ENCODE measurements at places on chromosomes 7 and 10.

GRCh38 chr10:107383357-107383756 is 218.9 kb upstream of the SORCS1 start:
- DNase-seq, result no peak

DNA sequence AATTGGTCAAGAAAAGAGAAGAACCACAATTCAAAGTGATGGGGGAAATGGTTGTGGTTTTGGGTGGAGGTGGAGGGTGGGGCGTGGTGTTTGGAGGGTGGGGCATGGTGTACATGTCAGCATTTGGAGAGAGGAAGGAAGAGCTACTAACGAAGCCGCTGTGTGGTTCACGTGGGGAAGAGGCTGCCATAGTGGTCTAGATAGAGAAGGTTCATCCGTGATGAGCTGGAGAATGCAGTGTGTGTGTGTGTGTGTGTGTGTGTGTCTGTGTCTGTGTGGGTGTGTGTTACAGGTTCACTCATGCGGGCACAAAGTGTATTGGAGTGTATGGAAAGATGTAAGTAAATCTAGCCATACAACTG is 6.1 kb upstream of the VCL start:
- DNase-seq, result no peak

DNA sequence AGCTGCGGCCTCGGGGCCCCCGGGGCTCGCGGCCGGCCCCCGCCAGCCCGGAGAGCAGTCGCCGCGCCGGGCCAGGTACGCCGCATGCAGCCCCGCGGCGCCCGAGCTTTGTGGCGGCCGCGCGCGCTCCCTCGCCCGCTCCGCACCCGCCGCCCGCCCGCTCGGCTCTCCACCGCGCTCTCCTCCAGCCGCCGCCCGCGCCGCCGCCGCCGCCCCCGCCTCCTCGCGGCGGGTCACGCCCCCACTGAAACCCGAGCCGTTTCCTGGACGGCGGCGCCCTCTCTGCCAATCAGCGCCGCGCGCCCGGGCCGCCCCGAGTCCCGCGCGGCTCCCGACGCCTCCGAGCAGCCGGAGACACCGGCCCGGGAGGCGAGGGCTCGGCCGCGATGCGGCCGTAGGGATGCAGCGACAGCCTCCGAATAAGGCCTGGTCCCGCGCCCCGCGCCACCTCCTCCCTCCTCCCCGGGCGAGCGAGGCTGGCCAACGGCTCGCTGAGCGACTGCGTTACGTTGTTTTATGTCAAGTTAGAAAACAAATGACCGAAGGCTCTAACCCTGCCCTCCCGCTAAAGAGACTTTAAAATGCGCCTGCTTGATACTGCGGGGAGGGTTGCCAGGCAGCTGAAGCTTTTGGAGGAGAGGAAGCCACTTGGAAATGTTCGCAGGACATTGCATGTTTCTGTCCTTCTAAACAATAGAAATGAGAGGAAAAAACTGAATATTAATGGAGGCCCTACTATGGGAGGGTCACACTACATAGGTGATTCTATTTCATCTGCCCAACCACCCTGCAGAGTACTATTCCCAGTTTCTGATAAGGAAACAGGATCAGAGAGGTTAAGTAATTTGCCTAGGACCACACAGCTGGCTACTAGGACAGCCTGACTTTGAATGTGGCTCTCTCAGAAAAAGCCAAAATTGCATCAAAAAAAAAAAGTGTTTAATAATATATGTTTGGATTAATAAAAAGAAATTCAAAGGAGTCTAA is at the start of gene FGFR2:
Gene FGFR2, minus strand, starts transcription at position 182 of the 987 bp plus-strand sequence. CDS start 4,627 bp downstream, outside the sequence.
- DNase-seq, result no peak

DNA sequence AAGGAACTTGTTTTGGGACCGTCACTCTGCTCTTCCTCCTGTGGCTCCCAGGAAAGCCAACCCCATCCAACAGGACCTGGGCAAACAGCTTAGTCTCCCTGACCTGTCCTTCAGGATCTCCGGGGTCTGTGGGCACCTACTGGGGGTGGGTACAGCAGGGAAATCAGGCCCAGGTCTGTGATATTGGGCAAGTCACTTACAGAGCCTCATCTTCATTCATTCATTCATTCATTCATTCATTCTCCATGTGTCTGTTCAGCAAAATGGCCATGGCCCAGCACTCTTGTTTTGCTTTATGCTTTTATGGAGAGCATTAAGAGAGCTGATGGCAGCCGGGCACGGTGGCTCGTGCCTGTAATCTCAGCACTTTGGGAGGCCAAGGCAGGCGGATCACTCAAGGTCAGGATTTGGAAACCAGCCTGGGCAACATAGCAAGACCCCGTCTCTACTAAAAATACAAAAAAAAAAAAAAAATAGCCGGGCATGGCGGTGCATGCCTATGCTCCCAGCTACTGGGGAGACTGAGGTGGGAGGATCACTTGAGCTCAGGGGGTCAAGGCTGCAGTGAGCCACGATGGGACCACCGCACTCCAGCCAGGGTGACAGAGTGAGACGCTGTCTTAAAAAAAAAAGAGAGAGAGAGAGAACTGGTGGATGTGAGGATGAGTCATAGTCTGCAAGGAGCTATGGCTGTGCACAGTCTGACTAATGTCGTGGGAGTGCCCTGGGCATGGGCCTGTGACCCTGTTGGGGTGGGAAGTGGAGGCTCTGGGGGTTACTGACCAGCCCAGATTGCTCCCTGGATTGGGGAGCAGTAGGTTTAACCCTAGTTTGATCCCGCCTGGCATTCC is 54.3 kb downstream of the CLIP2 start:
- peak; percentile 38 for DNase-seq

DNA sequence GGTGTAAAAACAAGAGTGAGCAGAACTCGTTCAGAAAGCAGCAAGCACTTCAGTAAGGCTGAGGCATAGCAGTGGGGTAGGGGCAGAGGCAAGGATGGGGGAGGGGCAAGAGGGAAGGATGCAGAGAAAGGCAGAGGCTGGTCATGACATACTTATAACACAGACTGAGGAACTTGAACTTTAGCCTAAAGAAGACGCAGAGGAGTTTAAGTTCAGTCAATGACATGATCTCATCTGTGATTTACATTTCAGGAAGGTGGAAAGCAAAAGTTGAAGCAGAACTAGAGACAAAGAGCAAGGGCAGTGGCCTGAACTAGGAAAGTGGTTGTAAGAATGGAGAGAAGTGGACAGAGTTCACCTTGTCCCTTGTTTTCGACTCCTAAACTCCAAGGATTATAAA is 15.8 kb downstream of the MACC1 start:
- no peak for DNase-seq

DNA sequence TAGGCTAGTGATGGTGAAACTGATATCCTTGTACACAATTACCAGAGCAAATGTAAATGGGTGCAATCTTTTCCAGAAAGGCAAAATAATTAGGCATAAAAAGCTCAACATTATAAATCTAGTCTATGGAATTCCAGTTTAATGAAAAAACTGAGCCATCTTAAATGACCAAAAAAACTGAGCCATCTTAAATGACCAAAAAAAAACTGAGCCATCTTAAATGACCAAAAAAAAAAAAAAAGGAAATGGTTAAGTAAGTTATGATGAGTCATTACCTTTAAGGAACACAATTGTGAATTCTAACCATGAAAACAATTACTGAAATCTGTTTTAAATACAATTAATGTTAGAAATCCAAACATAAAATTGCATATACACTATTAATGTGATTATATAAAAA is 25.3 kb downstream of the USP6NL start:
- no peak for DNase-seq

DNA sequence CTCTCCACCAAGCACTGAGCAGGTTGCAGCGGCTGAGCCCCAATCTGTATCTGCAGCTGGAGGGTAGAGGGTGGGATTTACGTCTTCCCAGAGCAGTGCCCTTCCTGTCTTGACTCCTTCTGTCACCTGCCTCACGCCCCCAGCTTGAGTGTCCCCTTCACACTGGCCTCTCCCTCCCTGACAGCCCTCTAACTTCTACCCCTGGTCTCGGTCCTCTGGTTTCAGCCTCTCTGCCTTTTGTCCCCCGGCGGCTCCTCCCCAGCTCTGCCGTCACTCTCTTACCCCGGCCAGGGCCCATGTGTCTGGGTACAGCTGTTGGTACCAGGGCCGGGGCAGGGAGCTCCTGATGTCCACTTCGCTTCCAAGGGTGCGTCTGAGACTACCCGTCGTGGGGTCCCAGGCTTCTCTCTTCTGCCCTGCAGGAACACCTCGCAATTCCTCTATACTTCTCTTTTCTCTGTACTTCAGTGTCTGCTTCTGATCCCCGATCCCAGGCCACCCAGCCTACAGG is 654 bp downstream of the MUC3A start:
- DNase-seq, result no peak

DNA sequence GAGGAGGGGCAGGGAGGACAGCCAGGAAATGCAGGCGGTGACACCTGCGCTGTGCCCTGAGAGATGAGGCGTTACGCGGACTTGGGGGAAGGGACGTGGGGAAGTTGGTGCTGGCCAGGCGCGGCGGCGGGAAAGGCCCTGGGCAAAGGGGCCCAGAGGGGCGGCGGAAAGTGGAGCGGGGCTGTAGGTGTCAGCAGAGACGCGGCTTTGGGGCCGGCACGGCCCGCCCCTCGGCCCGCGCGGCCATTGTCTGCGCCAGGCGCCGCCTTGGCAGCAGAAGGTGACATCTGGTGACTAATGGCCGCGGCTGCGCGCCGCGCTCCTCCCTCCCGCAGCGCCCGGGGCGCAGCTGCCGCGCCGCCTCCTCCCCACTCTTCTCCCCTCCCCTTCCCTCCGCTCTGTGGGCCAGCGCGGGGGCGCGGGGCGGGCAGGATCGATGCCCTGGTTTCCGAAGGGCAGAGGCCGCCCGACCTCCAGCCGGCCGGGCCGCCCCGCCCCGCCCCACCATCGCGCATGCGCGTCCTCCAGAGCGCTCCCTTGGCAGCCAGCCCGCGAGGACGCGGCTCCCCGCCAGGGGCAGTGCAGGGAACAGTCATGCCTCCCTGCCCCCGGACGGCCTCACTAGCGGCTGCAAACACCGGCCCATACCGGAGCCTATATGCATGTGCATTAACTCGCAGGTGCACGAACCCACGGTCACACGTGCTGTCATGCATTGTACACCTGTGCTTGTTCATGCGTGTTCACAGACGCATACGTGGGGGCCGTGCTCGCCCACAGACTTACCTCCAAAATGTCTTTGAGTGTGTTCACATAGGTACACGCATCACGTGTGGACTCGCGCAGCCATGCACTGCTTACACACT is 269.6 kb downstream of the RPS24 start:
- peak; percentile 17 for DNase-seq

DNA sequence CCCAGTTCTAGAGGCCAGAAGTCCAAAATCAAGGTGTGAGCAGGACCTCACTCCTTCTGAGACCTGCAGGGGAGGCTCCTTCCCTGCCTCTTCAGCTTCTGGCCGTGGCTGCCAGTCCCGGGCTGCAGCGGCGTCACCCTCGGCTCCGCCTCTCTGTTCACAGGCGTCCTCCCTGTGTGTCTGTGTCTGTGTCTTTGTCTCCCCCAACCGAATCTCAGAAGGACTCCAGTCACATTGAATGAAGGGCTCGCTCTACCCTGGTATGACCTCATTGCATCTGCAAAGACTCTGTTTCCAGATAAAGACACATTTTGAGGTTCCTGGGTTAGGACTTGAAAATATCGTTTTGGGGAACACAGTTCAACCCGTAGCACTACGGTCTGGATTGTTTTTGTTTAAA is 33.1 kb upstream of the GALNT11 start:
- DNase-seq, result no peak

GRCh38 chr10:125072794-125073193 is 87.6 kb downstream of the CTBP2 start:
- DNase-seq, result no peak

DNA sequence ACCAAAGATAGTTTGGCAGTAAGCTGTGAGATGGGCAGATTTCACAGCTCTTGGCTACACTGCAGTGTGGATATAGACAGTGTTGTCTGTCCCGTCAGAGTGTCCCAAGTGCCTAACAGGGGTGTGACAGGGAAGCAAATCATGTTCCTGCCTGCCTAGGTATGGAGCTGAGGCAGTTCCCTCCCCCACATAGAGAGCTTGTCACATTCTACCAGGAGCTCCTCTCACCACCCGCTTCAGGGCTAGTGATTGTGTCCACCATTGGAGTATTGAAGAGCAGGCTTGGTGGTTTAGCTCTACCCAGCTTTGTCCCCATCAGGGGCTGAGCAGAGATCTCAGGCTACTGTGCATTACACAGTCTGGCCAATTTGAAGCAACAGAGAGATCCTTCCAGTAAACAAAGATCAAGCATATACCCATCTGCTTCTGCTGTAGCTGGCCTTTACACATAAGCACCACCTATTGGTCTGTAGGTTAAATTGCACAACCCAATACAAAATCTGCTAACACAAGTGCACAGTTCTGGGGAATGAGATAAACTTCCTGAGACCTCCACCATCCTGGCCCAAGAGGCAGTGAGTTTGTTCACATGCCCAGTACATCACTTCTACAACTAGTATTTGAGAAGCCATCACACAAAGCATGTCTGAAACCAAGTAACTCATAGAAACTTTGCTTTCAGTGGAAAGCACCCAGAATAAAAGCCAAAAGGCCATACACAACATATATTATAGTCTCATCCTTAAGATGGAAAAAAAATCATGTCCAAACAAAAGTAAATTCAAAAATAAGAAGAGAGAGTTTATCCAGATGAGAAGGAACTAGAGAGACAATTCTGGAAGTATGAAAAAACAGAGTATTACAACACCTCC is 67.3 kb downstream of the GLCCI1 start:
- DNase-seq, result no peak

GRCh38 chr7:133860628-133861335 is 266.4 kb upstream of the LRGUK start:
- no peak for DNase-seq

GRCh38 chr7:27100694-27101170 is 1.8 kb downstream of the HOXA2 start:
- no peak for DNase-seq

DNA sequence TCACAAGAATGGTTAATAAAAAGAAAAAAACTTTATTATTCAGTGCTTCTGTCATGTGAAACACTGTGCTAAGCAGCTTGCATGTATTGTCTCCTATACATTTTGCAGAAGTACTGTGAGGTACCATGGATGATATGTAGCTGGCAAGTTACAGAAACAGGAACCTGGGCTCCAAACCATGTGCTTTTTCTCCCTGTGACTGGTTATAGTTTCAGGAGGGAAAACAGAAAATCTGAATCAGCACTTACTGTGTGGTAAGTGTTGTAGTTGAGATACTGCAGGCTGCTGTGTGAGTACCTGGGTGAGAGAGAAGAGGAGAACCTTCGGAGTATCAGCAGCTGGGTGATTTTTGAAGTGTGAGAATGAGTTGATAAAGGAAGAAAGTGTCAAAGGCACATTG is 285.0 kb downstream of the SUGCT start:
- no peak for DNase-seq

- DNase-seq, result no peak
These were observed 57.1 kb downstream of the STEAP1B start for GRCh38 chr7:22442882-22443369.

DNA sequence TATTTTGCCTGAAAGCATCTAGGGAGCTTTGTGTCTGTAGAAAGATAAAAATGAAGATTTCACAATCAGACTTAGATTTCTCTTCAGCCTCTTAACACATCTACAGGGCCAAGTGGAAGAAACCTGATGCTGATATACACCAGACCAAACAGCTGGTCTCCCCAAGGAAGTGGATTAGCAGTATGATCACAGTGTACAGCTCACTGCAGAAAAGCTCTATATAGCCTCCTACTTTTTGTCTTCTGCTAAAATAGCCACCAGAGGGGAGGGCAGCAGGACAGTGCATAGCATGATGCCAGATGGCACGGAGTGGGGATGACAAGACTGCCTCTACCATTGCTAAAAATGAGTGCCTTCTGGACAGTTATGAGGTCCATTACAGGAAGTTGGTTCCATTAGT is 16.0 kb downstream of the FAM13C start:
- DNase-seq, result no peak

Data from non-pigmented ciliary epithelial cell (primary cell).